Mesenteric fat pad (tissue), 1 donor: ENCODE measurements at places on chromosomes 3 and 15. TPM values are rescaled to one million over a fixed set of nuclear protein-coding genes. Genes with fewer than 3 reads are reported as not detected.

GRCh38 chr15:33296856-33297255 lies 13.9 kb upstream of the RYR3 start:
- DNase-seq: no peak

The HRG gene
- total RNA-seq: not detected

The MORC1 gene
- total RNA-seq: not detected

DNA sequence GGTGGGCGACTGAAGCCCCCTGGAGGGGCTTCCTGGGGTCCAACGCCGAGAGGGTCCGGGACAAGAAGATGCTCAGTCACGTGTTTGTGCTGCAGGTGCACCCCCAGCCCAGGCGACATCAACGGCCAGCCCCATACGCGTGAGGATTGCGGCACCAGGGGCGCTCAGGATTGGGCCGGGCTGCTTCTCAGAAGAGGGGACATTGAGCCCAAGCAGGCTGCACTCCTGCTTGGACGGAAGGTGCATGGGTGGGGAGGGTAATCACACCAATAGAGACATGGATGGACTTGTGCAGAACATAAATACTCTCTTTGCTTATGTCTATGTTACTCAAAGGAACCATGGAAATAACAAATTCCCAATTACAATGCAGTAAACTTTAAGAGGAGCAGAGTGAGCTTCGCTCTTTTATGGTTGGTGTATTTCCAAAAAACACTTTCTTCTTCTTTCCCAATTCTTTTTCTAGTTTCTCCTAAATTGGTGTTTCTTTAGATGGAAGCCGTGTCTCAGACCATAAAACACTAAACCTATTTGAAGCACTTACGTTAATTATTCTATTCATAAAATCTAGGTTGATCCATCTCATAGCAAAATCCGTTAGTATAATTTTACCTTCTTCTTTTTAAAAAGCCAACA lies 182.7 kb downstream of the GOLGA6L6 start:
- no peak for DNase-seq

DNA sequence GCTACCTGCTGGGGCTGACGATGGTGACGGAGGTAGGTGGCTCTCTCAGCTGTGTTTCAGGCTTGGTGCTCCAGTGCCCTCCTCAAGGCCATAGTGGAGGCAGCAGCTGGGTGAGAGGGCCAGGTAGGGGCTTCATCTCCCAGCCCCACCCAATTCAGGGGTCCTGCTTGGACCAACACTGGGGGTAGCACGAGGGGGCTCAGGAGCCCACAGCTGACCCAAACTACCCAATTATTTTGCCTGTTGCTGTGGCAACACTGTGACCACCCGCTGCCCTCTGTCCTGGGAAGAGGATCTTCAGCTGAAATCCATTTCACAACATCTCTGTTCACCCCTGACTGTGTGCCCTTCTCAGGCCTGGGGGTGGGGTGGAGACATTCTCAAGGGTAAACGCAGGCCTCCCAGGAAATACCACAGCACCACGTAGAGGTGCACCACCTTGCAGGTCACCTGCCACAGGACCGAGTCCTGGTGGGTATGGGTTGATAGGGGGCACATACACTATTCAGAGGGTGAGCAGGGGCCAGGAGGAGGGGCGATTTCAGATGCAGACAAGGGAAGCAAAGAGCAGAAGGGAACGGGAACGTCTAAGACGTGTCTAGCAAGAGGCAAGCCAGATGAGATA lies 62.7 kb downstream of the GRIP2 start:
- DNase-seq: no peak

- no peak for DNase-seq
Measured at GRCh38 chr3:98002717-98003116, 30.5 kb upstream of the RIOX2 start.

GRCh38 chr15:31262901-31263671 lies 63.5 kb upstream of the KLF13 start:
- peak; percentile 45 for DNase-seq

The ATP13A4 gene
- not detected for total RNA-seq

The PLA2G4D gene
- not detected for total RNA-seq

The DNAH12 gene
- total RNA-seq: 0.06 TPM

DNA sequence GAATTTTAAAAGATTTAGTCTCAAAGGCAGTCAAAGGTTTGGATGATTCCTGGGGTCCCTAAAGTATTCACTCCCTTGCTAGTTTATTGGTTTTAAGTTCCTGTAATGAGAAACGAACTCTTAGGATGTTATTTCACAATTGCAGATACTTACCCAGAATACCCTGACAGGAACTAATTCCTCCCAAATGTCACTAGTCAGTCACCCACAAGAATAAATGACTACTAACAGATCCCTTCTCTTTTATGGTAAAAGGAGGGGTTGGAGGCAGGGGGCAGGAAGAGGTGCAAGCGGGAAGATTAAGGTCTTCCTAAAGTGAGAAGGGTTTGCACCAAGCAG lies 174.2 kb upstream of the SLC2A2 start:
- DNase-seq: no peak

- DNase-seq: no peak
Measured at GRCh38 chr3:120854908-120855526, 53.0 kb upstream of the STXBP5L start.

The SQOR gene
- total RNA-seq: 62.1 TPM

DNA sequence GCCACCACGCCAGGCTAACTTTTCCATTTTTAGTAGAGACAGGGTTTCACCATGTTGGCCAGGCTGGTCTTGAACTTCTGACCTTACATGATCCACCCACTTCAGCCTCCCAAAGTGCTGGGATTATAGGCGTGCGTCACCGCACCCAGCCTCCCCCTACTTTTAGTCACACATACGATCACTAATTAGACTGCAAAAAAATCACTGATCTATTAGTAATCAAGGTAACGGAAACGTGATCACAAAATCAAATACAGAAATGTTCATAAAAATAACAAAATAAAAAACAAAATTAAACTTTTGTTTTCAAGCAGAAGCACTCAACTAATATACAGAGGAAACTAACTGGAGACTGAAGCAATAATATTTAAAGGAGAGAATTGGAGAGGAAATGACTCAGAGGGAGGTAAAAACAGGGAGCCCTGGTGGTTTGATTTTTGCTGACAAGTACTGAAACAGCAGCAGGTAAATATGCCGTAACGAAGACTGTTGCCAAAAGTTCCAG lies 4.6 kb downstream of the WDR53 start:
- DNase-seq: no peak

The EFCAB12 gene
- total RNA-seq: 1.1 TPM

DNA sequence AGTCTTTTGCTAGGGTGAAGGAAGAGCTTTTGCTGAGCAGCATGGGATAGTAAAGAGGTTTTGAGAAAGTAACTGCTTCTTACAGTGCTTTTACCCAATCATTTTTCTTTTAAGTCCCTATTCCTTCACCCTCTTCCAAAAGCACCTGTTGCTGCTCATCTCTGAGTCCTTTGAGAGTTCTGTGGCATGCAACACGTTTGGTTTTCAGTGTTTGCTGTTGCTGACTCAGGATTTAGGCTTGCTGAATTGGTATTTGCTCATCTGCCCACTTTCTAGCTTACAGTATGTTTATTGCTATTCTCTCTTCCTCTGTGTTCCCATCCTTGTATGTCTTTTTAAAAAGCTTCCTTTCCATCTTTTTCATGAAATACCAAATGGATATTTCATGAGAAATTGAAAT lies 55.9 kb upstream of the THRB start:
- DNase-seq: no peak
